ENCODE measurements at places on chromosomes 3 and 15.

DNA sequence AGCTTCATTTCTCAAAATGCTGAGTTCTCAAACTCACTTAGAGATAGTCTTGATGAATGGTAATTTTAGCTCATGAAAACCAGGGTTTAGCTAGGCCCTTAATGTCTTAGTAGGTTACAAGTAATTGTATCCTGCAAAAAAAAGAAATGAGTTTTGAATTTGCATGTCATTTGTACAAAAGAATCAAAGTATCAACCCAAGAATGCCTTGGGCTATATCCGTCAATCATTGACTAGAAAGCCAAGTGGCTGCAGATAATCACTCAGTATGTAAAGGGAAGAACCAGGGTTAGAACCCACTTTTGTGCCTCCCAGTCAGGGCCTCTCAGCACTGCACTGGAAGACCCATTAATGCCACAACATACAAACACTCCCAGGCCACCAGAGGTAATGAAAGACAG, 427.6 kb upstream of the MDFIC2 start:
- DNase-seq, result no peak

DNA sequence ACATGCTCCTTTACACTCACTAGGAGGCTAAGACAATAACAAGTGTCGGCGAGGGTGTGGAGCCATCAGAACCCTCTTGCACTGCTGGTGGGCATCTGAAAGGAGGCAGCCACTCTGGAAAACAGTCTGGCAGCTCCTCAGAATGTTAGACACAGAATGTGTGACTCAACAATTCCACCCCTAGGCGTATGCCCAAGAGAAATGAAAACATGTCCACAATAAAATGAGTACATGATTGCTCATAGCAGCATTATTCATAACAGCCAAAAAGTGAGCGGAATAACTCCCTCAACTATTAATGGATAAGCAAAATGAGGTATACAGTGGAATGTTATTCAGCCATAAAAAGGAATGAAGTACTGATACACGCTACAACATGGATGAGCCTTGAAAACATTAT, 57.8 kb downstream of the WNT7A start:
- no peak for DNase-seq

DNA sequence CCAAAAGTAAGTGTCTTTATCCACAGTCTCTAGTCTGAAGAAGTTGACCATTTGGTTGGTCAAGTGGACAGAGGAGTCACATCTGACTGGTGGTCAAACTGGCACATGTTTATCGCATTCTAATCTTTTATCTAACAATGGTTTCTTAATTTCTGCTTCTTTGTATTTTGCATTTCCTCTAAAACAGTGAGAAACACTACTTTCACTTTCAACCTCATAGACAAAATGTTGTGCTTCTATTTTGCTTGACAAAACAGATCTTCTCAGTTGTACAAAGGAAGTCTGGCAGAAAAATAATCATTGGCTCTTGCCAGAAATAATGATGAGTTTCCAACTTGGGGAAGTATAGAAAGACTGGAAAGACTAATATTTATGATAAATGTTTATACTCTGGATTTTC, 103.9 kb downstream of the MME start:
- DNase-seq, result no peak

DNA sequence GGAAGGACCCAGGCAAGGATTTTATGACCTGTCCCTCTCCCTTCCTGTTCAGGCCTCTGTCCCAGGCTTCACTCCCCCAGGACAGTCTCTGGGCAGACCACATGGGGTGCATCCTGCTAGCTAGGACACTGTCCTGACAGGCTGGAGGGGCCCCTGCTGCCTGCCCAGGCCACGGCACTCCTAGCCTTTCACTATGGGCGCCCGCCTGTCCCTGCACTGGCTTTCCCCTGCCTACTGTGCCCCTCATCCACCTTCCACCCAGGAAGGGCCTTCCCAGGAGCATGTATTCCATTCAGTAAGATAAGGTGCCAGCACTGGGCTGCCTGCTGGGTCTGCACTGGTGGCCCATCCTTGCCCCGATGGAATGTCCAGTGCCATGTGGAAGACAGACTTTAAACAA, 145.3 kb downstream of the DNAJB8 start:
- peak; percentile 10 for DNase-seq

DNA sequence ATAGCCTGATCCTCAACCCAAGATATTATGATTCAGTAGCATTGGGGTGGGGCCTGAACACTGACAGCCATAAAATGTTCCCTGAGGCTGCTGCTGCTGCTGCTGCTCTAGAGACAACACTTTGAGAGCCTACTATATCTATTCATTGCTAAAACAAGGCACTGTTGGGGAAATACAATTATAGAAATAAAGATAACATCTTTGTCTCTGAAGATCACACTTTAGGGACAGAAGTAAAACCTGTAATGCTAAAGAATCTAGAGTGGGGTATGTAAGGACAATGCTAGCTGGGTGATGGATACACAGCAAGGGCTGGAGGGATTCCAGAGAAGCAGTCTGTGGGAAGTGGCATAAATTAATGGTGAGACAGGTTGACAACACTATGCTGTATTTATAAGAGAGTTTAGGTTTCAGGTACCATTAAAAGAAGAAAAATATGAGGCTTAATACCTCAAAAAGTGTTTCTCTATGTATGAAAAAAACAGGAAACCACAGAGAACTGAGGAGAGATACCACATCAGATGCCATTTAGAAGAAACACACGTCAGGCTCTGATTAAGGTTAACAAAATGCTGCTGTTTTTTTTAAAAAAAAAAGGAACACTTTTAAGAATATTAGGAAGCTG, 115.9 kb downstream of the CBLB start:
- no peak for DNase-seq

GRCh38 chr15:72740219-72740618, 43.3 kb downstream of the ADPGK start:
- DNase-seq, result no peak

GRCh38 chr3:69896095-69896494, 103.4 kb upstream of the SAMMSON start:
- DNase-seq, result no peak

DNA sequence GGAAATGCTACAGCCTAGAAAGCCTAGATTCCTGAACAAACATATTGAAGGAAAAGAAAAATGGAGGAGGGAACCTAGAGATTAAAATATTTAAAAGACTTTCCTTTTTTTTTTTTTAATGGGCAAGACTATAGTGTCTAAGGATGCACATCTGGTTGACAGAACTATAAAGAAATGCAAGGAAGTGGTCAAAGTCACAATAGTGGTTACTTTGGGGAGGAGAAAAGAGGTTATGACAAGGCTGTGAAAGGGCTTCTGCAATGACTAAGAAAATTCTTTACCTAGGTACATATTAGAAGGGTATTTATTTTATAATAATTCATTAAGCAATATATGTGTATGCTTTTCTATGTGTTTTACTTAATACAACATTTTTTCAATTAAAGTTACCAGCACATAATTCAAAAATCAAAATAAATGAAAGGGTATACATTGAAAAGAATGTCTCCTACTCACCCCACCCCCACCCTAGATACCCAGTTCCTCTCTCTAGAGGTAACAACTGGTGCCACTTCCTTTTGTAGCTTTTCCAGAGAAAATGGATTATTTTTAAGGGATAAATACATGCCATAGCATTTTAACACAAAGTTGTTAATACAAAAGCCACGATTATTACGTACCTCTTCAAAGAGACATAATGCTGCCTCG, 70.1 kb downstream of the HERC1 start:
- DNase-seq, result no peak

DNA sequence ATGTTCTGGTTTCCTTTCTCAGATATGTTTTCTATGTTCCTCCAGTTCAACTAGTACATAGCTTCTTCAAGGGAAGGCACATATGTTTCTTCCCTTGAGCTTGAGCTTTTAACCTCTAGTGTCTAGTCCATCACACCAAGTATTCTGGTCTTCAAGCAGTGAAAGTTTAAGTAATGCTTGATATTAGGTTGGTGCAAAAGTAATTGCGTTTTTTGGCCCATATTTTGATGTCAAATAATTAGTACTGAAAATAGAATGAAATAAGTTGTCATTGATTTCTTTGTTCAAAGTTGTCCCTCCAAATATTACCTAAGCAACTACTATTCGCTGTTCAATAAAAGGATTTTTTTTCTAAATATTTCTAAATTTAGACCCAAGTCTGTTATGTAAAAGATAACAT, 146.7 kb upstream of the TSC22D2 start:
- DNase-seq, result no peak

DNA sequence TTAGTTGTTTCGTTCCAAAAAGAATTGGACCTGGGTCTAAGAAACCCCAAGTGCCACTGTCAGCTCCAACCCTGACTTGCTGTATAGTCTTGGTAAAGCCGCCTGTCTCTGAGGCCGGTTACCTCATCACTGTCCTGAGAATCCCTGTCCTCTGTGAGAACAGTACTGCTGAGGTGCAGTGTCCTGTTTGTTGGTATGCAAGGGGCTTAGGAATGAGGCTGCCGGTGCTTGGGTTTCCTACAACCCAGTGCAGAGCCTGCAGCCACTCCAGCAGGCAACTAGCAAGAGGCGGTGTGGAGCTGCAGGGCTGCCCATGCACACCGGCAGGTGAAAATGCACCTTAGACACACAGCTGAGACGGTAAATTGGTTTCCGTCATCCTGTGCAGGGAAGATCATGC, 52.0 kb upstream of the ATG7 start:
- DNase-seq, result no peak

DNA sequence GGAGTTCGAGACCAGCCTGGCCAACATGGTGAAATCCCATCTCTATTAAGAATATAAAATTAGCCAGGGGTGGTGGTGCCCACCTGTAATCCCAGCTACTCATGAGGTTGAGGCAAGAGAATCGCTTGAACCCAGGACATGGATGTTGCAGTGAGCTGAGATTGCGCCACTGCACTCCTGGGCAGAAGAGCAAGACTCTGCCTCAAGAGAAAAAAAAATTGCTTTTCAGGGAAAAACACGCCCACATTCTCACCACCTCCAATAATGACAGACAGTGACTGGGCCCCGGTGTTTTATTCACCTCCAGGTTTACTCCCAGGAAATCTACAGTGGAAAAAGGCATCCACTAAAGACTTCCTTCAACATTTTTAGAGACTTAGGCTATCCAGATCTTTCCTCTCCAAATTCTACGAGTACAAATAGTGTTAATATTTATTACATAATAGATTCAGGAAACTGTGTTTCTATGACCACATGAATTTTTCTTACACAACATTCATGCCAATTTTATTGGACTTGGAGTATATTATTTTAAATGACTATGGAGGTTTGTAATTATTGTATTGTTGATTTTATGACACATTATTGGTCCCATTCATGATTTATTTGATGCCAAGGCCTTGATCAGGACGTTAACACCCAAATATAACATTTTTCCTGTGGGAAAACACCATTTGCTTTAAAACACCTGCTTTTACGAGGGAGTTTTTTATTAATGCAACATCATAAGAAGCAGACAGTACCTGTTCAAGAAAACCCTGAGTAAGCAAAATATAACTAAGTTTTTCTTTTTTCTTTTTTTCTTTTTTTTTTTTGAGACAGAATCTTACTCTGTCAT, 26.6 kb downstream of the IGF2BP2 start:
- no peak for DNase-seq

All from ovary (tissue), 10 donors.